Neural crest cell (in vitro differentiated cells): ENCODE measurements at places on chromosomes 7 and 10.

GRCh38 chr10:132270256-132270655, 37.5 kb downstream of the STK32C start:
- DNase-seq: no peak

DNA sequence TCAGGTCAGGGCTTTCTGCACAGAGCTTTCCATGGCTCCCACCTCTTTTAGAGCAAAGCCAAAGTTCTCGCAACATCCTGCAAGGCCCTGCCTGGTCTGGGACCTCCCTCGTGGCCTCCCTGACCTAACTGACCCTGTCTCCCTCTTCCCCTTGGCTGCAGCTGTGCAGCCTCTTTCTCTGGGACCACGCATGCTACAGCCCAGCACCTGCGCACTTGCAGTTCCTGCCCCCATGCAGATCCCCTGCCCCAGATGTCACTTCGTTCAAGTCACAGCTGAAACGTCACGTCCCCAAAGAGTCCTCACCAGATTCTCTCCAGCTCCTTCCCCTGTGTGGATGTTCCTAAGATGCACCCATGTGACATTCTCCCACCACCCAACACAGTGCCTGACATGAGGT, 61.2 kb upstream of the ZNF716 start:
- no peak for DNase-seq

GRCh38 chr7:36742911-36743775, 18.8 kb upstream of the AOAH start:
- no peak for DNase-seq

- no peak for DNase-seq
Observed at GRCh38 chr7:151063212-151063561, 3.8 kb downstream of the SLC4A2 start.

DNA sequence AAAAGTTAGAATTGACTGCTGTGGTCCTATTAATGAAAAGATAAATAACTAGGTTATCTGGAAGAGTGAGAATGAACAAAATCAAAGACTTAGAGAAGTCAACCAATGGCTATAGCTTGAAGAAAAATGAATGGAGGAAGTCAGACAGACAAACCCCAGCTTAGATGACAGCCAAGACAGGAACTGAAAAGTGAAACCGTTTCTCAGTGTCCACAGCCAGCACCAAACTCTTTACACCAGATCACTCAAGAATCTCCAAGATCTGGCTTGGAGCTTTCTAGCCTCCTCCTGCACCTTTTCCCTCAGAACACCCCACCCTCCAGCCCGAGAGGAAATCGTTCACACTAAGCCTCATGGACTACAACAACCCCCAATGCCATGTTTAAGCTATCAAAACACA, 167.0 kb downstream of the SFMBT2 start:
- no peak for DNase-seq

DNA sequence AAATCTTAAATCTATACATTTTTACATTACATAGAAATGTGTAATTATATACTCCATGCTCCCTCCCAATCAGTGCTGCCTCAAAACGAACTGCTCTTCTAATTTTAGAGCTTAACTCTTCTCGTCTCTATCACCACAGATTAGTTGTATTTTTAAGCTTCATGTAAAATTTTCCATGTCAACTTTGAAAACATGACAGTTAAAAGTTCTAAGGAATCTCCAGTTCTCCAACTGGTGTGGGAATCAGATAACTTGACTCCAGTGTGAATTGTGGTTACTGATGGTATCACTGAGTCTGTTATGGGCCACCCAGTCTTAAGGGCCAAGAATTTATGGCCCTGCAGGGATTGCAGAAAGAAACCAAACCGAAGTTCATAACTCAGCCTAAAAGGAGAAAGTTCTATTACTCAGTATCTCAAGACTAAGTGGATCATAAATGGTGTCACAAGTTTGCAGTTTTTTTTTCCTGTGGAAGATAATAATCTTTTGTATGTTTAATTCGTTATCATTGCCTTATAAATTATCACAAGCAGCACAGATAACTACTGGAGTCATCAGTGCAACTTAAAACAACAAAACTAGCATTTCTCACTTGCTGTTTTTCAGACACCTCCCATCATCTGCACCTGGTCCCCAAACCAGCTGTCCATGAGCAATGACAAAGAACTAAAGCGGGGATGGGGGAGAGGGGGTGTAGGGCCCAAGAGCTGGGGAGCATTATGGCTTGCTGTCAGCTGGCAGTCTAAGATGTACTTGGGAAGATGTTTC, 31.5 kb upstream of the KMT2E start:
- DNase-seq: no peak

- no peak for DNase-seq
Observed at GRCh38 chr7:113289140-113289740, 170.9 kb upstream of the SMIM30 start.

DNA sequence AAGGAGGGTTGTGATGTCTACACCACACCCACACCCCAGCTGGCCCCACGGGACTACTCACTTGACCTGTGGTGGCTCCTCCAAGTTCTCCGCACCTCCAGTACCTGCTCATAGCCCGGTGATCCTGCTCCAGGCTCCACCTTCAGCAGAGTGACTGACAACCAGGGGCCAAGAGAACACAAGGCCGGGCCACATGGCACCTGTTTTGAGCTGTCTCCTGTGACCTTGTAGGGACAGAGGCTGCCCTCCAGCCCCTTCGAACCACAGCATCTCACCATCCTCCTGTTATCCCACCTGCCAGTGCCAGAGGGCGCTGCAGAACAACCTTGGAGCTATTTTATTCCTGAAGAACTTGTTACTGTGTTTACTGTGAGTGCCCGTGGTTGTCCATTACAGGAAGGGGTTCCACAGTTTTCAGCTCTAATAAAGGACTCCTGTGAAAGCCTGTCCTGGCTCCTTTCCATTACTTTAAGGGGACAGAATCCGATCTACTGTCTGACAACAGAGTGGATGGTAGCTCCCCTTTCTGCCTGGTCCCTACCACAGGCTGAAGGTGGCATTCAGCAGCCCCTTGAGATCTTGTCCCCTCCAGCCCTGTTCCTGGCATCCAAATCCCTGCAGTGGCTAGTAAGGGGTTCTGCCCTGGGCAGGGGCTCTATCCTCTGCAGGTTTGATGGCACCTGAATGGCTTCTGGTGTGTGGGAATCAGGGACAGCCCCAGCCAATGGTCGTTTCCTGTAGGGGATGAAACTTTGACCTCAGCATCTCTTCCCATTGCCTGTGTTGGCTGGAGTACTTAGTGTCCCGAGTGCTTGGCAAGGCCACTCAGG, 50.8 kb downstream of the C10orf120 start:
- peak; percentile 70 for DNase-seq

- no peak for DNase-seq
Observed at GRCh38 chr7:150962290-150962552, 15.9 kb downstream of the KCNH2 start.

GRCh38 chr7:94540428-94540827, 30.8 kb downstream of the CASD1 start:
- DNase-seq: no peak

- no peak for DNase-seq
Observed at GRCh38 chr10:50824782-50825181, 60.6 kb downstream of the A1CF start.

- no peak for DNase-seq
Observed at GRCh38 chr10:78494179-78494578, 460.5 kb downstream of the RPS24 start.

GRCh38 chr10:124829447-124830115, 28.0 kb downstream of the ABRAXAS2 start:
- no peak for DNase-seq

DNA sequence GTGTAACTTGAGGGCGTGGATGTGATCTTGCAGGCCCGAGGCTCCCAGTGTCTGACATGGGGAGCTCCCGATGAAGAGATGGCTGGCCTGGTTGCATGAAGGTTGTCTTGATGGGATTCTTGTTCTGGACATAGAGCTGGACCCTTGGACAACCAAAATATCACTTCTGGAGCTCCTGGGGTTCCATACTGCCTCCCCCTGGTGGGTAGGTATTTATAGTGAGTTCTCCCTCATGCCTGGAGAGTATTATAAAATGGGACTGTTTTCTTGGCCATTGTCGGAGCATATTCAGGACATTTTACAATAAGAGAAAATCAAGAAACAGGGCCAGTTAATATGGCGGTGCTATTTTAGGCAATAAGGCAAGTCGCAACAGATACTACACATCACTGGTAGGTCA, 32.6 kb upstream of the GIMAP8 start:
- no peak for DNase-seq

GRCh38 chr7:21371360-21371759, 56.5 kb upstream of the SP4 start:
- no peak for DNase-seq

DNA sequence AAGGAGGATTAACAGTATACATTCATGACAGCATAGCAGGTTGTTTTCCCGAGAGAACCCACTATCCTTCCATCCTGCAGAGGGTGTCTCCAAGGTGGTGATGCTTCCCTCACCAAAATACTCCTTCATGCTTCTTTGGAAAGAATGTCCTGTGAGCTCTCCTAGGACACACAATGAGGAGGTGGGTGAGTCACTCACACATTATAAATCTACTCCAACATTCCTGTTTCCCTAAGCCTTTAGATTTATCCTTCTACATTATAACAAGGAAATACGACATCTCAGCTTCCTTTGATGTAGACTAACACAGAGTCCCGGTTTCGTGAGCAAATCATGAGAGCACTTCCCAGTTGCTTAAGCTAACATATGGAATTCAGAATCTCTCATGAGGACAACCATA, 689.7 kb upstream of the CELF2 start:
- no peak for DNase-seq

DNA sequence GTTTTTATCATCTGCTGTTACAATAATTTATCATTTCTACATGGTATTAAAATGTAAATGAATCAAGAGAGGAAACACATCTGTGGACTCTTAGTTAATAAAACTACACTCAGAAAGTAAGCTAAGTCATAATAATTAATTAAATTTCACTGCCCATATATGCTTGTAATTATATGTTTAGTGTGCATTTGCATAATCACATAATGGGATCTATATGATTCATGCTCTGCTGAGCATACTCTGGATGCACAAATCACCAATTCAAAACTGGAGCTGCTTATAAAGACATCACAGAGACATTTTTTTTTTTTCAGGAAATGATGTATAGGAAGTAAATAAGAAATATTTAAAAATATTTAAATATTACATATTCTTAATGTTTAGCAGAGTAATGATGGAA, 151.6 kb upstream of the STEAP4 start:
- no peak for DNase-seq

DNA sequence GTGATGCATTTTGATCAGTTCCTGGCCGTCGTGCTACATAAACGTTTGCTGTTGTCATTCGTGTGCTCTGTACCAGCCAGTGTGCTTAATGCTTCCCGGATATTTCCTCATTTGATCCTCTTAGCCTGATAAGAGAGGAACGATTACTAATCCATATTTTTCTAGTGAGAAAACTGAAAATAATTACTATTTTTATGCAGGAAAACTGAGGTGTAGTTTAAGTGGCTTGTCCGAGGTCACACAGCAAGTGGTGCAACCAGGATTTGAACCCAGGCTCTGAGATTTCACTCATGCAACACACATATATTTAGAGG, 650 bp upstream of the SORBS1 start:
- no peak for DNase-seq

DNA sequence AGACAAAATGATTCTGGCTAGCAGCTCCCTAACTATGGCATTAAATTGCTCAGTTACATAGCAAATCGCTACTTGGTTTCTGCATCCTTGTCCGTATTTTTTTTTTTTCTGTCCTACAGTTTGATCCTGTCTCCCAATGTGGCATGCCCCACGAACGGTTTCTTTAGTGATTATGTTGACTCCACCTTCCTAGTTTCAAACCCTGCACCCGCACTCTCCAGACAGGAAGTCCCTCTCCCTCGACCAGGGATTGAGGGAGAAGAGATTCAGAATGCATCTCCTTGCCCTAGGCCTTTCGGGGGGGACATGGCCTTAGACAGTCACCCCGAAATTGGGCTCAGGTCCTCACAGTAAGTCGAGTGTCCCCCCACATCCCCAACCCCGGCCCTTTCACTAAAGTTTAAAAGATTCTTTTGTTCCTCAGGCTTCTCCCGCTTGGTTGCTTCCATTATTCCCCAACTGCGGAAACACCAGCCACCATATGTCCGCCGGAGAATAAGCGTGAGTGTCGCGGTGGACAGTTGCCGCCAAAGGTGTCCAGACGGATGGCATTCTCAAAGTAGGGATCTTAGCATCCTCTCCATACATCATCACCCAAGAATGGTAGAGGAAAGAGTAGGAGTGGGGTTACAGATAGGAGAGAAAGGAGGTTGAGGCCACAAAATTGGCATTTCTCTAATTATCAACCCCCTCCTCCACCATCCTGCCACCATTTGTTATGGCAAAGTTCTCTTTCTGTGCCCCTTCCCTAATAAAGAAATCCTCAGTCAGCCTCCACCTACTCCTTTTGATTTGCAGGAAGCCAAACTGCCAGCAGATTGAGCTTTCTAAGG, 7.3 kb downstream of the EVX1 start:
- no peak for DNase-seq

GRCh38 chr7:55285665-55286064, 79.5 kb upstream of the LANCL2 start:
- DNase-seq: no peak

GRCh38 chr10:11595395-11595692, 16.1 kb downstream of the USP6NL start:
- DNase-seq: no peak

DNA sequence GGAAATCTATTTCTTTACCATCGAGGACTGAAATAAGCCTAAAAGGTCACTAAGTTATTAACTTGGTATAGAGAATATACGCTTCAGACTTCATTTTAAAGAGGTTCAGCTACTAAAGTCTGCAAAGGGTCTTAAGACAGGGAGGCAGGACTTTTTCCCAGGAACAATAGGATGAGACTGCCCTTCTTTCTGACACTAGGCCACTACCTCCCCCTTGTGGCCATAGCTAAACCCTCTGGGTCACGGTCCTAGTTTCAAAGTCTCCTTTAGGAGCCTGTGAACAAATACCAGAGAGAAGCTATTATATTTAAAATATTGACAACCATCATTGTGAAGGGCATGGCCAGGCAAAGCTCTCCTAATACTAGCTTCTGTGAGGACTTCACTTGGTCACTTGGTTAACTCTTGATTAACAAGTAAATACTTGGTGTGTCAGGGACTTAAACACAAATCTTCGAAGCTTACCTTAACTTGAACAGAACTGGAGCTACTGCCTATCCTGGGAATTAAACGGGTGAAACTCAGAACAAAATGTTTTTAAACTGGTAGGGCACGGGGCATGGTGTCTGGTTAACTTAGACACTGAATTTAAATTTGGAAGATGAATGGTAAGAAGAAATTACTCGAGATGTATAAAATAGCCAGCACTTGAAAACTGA, 75.6 kb downstream of the CCDC6 start:
- DNase-seq: peak; percentile 55

DNA sequence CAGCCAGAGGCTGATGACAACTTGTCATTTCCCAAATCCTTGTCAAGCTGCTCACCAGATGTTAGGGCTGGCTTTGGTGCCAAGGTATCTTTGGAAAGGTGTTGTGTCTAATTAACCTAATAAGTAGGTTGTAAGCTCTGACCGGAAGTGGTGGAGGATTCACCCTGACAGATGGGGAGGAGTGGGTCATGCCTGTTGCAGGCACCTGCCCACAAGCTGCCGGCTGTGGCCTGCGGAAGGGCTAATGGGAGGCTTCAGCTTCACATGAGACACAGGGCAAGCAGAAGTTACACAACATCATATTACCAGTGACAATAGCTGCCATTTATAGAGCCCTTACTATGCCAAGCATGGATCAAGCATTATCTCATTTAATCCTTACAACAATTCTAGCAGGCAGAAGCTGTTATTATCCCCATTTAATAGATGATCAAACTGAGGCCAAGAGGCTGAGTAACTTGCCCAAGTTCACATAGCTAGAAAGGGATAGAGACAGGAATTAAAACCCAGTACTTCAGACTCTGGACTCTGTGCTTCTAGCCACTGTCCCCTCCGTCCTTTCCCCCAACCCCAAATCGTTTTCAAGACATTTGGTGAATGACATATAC, 63.1 kb upstream of the DUSP5 start:
- no peak for DNase-seq
